ENCODE measurements at places on chromosomes 11 and 22. TPM values are rescaled to one million over a fixed set of nuclear protein-coding genes. Genes with fewer than 3 reads are reported as not detected.

- DNase-seq, result no peak
Measured at GRCh38 chr22:45964372-45964771, 12.6 kb downstream of the WNT7B start.

AMOTL1 gene
- 5.9 TPM for total RNA-seq

DNA sequence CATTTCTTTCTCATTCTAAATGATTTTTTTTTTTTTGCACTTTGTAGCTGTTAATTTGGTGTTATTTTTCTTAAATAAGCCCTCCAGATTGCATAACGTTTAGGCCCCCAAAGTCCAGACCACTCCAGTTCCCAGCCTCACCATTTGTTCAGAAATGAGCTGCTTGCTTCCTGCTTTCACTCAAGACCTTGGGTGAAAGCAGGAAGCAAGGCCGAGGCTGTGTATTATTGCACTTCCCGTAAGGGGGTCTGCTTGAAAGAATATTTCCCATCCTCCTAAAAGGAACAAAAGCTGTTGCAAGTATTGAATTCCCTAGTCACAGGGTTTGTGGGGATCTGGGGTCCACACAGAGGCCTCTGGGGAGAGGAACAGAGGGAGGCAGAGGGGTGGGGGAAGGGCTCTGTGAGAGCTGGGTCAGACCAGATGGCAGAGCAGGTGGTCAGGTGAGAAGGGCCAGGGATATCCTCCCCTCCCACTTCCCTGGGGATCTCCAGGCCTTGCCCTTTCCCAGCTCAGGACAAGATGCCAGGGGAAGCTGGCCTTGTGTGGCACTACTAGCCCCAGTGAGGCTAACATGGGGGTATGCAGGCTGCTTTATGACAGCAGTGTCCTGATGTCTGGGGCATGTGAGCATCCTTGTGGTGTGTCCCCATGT lies 51.6 kb upstream of the MYEOV start:
- no peak for DNase-seq

VSIG10L2 gene
- total RNA-seq, result not detected

- DNase-seq, result no peak
Measured at GRCh38 chr11:79352349-79352703, 88.5 kb downstream of the TENM4 start.

DNA sequence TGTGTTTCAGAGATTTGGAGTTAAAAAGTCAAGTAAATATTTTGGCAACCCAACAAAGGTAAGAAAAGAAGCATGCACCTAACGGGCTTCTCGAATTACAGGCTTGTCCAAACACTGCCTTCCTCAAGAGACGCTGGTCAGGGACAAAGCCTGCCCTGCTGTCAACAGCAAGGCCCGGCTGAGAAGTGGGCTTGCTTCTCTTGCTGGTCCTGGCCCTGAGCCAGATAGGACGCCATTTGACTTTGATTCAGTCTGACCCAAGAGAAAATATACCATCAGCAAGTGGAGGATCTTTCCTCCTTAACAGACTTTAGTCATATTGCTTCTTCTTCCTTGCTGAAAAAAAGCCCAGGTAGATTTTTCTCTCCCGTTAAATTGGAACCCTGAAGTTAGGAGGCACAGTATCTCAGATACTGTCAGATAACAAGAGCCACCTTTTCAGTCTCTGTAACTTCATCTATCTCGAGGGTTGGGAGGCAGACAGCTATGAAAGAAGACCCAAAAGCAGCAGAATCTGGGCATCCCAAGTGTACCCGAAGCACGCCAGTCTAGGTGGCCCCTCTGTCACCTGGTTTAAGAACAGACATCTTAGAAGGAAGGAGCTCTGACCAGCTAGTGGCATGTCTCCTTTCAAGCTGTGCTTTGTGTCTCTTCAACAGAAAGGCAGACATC lies 57.5 kb downstream of the C22orf31 start:
- DNase-seq, result no peak

DNA sequence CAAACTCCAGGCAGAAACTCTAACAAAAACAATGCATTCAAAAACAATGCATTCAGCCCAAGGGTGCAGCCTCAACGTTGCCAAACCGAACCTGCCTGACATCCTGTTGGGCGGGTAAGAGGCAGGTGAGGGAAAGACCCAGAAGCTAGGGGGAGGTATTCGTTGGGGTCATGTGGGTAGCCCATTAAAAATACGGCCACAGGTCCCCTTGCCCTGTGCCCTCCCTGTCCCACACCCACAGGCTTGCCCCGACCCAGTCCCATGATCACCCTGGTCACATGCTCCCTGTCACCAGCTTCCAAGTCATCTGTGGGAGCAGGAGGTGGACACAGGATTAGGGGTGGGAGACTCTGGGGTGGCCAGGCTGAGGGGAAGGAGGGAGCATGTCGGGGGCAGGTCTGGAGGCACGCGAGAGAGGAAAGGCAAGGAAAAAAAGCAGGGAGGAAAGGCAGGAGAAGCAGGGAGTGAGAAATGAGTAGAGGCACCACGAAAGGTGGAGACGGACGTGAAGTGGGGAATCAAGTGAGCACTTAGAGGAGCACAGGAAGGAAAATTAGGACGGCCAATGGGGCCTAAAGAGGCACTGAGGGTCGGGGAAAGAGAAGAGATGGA lies 683 bp downstream of the PLA2G6 start:
- DNase-seq, result peak; percentile 32

- DNase-seq, result no peak
Measured at GRCh38 chr11:15507592-15507991, 392.9 kb downstream of the INSC start.

DNA sequence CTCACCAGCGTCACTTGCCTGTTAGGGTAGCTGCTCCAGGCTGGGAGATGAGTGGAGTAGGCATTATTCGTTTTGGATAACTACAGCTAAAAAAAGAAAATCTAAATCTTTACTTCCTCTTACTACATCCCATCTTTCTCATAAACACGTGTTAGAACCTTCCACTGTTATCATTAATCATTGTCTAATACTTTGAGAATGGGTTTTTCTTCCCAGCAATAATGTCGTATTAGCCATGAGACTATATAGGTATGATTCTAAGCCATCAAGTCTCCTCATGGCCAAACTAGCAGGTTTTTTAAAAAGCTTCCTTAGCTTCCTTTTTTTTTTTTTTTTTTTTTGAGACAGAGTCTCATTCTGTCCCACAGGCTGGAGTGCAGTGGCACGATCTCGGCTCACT lies 3.9 kb upstream of the TEF start:
- no peak for DNase-seq

OR8G5 gene
- total RNA-seq, result not detected

DNA sequence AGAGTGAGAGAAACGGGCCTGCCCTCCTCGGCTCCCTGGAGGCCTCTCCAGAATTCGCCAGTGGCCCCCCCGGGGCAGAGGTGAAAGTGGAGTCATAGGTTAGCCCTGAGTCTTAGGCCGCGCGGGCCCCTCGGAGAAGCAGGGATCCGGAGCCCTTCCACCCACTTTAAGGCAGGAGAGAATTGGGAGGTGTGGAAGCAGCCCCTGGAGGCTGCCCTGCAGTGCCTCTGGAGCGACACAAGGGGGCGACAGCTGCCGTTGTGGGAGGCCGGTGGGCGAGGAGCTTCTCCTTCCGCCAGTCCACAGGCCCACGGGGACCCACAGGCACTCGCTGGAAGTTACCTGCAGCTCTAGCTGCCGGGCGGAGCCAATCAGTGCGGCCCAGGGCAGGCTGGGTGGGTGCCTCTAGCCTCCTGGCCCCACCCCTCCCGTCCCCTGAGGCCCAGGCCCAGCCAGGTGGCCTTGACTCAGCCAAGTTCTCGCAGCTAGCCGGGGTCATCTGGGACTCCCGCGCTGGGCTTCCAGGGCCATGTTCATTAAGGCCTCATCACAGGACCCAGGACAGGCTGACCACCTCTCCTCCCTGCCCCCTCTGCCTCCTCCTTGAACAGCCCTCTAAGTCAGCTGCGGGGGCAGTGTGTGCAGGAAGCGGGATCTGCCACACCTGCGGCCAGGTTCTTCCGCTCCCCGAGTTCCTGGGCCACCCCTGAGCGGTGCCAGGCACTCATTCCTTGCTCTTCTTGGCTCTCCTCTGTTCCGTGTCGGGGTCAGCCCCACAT lies 5.0 kb downstream of the DGKZ start:
- DNase-seq, result peak; percentile 63

CSNK2A3 gene
- total RNA-seq, result 1.2 TPM

GRCh38 chr11:46222490-46223251 lies 54.8 kb upstream of the CREB3L1 start:
- DNase-seq, result no peak

- no peak for DNase-seq
Measured at GRCh38 chr11:59112494-59112893, 5.5 kb downstream of the FAM111B start.

DNA sequence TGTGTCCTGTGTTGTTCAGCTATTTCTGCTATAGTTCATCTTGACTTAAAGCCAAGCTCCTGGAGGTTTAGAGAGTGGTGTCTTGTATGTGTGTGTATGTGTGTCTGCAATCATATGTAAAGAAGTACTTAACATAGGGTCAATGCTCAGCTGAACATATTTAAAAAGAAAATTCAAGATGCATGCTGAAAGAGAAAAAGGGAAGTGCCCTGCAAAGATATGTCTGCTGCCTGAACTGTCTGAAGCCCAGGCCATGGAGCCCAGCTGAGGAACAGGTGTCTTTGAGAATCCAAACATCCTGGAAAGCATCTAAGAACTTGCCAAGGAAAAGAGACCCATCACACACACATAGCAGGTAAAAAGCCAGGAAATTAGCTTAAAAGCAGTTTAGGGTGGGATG lies 6.6 kb downstream of the TCN1 start:
- no peak for DNase-seq

- no peak for DNase-seq
Measured at GRCh38 chr11:104096900-104097299, 60.5 kb downstream of the DDI1 start.

Measured in activated T-helper 2 cell treated with anti-CD3 and anti-CD28 coated beads, Interferon-gamma antibody, Interleukin-2, Interleukin-4, amounts not matched to agents 10 μg/mL and 5 μg/mL and 100 μg/mL, durations not matched to agents 14 hours and 24 hours and 36 hours (primary cell).